ENCODE measurements at places on chromosomes 2 and 18.

- DNase-seq = no peak
These were observed 117.6 kb downstream of the RND3 start for GRCh38 chr2:150369862-150370261.

- DNase-seq = no peak
These were observed 78.7 kb upstream of the RGPD5 start for GRCh38 chr2:109715313-109715805.

GRCh38 chr2:158567208-158567607, 110.5 kb downstream of the PKP4 start:
- no peak for DNase-seq

DNA sequence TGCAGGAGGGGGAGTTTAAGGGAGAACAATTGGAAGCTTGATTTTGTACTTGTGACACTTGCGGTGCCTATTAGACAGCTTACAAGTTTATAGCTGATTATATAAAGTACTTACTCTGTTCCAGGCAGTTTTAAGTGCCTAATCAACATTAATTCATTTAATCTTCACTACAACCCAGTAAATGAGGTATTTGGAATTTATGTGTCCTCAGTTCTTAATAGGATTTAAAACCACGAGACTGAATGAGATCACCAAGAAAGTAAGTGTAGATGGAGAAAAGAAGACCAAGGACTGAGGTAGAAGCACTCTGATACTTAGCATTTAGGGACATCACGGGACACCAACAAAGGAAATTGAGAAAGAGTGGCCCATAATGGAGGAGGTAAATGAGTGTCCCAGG, 49.8 kb downstream of the ZC3H15 start:
- DNase-seq = no peak

- DNase-seq = no peak
These were observed 1596.8 kb upstream of the SLC39A10 start for GRCh38 chr2:194060269-194060668.

DNA sequence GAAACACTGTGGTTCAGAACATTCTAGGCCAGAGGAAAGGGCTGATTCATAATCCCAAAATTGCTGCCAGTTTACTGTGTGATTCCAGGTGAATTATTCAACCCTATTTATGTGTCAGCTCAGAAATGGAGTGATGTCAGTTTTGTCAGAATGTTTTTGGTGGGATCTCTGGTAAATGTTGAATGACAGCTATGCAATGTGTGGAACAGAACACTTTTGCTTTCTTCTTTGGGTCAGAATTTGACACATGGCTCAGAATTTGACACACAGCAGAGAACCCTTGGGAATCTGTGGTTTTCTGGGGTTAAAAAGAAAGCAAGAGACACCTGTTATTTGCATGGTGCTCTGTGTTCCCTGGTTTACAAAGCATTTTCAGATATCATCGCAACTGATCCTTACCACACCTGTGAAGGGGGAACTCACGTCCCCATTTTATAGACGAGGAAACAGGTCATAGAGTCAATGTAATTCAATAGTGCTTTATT, 1.6 kb upstream of the MTA3 start:
- no peak for DNase-seq

GRCh38 chr18:62331581-62332356, 6.7 kb downstream of the TNFRSF11A start:
- DNase-seq = no peak

DNA sequence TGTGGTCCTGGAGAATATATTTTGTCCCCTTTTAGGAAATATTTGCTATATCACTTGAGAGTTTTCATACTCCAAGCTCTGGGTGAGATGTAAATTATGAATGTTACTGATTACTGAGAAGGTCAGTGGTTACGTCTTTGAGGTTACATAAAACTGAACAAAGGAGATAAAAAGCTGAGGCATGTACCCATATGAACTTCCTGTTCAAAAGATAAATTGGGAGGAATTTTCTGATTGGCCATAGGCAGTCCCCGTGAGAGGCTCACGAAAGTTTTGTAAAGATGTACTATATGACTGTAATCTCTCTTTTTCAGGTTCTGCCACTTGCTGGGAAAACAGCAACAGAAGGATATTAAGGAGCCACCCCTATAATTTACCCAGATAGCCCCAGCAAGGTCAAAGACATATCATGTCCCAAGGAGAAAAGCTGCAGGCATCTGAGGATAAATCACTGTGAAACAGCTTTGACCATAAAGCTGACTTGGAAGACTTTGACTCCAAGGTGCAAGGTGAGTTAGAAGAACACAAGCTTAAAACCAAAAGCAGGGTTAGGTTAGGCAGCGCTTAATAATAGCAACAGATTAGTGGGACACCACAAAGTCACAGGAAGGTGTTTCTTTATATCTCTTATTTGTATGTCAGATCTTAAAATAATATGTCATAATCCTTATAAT, 90.4 kb downstream of the OSBPL6 start:
- DNase-seq = no peak

- no peak for DNase-seq
These were observed 303.9 kb downstream of the ETAA1 start for GRCh38 chr2:67701011-67701410.

- DNase-seq = no peak
These were observed 54.5 kb downstream of the SKA1 start for GRCh38 chr18:50429207-50429948.

DNA sequence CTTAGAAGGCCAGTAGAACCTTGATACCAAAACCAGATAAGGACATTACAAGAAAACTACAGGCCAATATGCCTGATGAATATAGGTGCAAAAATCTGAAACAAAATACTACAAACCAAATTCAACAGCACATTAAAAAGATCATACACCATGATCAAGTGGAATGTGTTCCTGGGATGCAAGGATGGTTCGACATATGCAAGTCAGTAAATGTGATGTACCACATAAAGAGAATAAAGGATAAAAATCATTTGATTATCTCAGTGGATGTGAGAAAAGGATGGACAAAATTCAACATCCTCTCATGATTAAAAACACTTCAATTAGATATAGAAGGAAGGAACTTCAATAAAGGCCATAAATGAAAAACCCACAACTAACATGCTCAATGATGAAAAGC, 129.6 kb downstream of the RTN4 start:
- no peak for DNase-seq

- no peak for DNase-seq
These were observed 2.3 kb downstream of the ZNF513 start for GRCh38 chr2:27378096-27378808.

GRCh38 chr2:238096311-238097011, 3.7 kb upstream of the ESPNL start:
- no peak for DNase-seq

- DNase-seq = no peak
These were observed 359.3 kb downstream of the TMEM182 start for GRCh38 chr2:103121106-103121505.

DNA sequence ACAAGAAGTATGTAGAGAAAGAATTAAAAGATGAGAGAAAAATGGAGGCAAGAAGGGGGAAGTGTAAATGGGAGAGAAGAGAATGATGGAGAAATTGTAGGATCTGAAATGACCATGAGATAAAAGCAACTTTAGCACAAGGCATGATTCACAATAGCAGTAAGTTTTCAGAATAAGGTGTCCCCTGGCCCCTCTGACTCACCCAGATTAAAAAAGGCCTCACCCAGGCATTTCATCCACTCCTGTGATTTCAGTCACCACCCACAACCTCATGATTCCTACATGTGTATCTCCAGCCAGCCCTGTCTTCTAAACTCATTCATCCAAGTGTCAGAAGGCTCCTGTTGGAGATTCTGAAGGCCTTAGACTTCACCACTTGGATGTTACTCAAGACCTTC, 56.6 kb downstream of the SP100 start:
- DNase-seq = no peak

DNA sequence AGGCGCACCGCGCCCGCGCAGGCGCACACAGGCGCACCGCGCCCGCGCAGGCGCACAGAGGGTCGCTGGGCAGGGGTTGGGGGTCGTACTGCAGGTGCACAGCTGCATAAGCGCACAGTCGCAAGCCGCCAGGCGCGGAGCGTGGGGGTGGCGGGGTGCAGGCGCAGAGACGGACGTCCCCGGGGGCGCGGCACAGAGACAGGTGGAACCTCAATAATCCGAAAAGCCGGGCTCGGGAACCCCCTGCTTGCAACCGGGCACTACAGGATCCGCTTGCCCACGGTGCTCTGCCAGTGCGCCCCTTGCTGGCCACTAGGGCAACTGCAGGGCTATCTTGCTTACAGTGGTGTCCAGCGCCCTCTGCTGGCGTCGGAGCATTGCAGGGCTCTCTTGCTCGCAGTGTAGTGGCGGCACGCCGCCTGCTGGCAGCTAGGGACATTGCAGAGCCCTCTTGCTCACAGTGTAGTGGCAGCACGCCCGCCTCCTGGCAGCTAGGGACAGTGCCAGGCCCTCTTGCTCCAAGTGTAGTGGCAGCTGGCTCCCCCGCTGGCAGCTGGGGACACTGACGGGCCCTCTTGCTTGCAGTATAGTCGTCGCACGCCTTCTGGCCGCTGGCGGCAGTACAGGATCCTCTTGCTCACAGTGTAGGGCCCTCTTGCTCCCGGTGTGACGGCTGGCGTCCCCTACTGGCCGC, 34.9 kb downstream of the FAM110C start:
- peak; percentile 55 for DNase-seq

GRCh38 chr2:19287324-19287723, 71.1 kb downstream of the OSR1 start:
- no peak for DNase-seq

- DNase-seq = no peak
These were observed 21.6 kb upstream of the PDIA6 start for GRCh38 chr2:10834068-10834655.

DNA sequence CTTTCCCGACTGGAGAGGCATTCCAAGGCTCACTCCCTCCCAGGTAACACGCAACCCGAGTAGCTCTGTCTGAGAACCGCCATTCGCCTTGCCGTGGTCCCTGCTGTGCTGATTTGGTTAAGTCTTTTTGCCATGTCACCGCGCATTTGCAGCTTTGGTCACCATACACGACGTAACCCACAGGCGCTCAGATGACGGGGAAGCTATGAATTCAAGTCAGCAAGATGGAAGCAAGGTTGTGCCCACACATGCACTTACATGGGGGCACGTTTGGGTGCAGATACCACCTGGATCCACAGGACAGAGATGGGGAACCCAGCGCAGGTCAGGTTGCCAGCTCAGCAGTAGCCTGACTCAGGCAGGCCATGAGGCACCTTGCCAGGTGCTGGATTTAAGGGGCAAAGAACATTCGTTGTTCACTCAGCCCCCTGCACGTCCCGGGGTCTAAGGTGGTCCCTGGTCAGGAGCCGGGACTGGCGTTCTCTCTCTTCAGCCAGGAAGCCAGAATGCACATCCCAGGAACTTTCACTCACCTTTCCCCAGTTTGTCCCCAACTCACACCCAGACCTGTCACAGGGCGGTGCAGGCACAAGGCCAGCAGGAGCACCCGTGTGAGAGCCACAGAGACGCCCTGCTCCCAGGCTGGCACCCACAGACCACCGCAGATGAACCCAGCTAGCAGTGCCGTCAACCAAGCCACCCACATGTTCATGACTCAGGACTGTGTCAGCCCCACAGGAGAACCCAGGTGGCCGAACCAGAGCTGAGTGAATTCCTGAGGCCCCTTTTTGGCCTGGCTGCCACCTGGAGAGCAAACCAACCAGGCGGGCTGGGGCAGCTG, 19.9 kb downstream of the SNED1 start:
- DNase-seq = no peak

GRCh38 chr2:98140210-98140609, 53.2 kb downstream of the VWA3B start:
- no peak for DNase-seq

DNA sequence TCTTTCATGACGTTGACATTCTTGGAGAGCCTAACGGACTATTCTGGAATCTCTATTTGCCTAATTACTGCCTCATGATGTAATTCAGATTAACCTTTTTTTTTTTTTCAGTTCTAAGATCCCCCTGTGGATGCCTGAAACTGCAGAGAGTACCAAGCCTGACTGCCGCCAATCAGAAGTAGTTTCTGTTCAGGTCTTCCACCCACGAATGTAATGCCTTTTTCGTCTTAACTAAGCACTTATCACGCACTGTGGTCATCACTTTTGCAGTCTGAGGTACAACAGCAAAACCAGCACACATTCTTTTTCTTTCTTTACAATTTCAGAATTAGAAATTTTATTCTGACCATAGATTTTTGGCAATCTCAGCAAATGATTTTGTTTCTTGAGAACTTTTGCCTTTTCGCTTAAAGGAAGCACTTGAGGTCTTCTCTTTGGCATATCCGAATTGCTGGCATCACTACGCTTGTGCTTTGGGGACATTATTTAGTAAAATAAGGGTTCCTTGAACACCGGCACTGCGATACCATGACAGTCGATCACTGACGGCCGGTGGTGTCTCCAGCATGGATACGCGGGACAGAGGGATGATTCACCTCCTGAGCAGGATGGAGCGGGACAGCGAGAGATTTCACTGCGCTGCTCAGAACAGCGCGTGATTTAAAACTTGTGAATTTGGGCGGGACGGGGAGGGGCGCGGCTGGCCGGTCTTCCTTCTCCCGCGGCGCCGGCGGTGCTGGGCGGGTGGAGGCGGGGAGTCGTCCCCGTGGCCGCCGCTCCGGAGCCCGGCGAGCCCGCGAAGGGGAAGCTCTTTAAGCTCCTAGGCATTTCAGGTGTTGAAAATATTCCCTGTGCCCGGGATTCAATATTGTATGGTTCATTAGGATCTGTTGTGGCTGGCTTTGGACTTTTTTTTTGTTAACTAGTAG, 32.0 kb upstream of the GPR55 start:
- DNase-seq = no peak

- DNase-seq = no peak
These were observed 13.0 kb downstream of the ATIC start for GRCh38 chr2:215324811-215325210.

DNA sequence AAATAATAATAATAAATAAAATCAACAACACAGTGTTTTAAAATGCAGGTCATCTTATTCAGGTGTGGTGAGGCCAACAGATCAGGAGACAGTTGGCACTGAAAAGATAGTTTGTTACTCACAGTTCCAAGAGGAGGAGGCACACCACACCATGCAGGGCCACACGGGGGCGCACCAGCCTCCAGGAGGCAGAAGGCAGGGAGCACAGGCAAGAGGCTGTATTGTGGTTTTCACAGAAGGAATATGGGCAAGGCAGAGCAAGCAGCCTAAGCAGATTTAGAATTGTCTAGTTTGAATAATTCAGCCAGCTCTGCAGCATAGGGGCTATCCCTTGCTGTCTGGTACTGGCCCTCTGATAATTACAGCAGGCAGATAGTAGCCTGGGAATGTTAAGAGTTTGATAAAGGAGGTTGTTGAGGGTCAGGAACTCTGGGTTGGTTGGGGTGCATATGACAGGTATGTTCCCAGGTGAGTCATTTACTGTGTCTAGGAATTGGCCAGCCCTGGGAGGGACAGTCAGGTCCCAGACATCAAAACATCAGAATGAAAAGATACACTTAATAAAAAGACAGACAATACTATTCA, 31.3 kb downstream of the KIAA2012 start:
- DNase-seq = no peak

- DNase-seq = no peak
These were observed 20.1 kb upstream of the SELENOI start for GRCh38 chr2:26325851-26326250.

All from effector memory CD8-positive, alpha-beta T cell (primary cell).